ENCODE measurements at places on chromosomes 4 and X.

GRCh38 chrX:3191796-3192195 is 150.5 kb downstream of the ARSF start:
- H3K4me1 ChIP-seq: no peaks in the 10 kb centered on the region
- no peak overlapping the region for H3K27ac ChIP-seq
- no peaks in the 10 kb centered on the region for H3K36me3 ChIP-seq

- no peak for DNase-seq
- no peaks in the 10 kb centered on the region for H3K36me3 ChIP-seq
- H3K27me3 ChIP-seq: no peaks in the 10 kb centered on the region
- H3K4me3 ChIP-seq: no peak overlapping the region
Measured at GRCh38 chrX:114038358-114038757, 545.5 kb upstream of the HTR2C start.

- H3K36me3 ChIP-seq: no peaks in the 10 kb centered on the region
- no peak overlapping the region for H3K27ac ChIP-seq
- no peaks in the 10 kb centered on the region for H3K27me3 ChIP-seq
- no peak overlapping the region for H3K4me3 ChIP-seq
- H3K4me1 ChIP-seq: no peaks in the 10 kb centered on the region
- no peak for DNase-seq
Measured at GRCh38 chr4:81335122-81335912, 120.3 kb upstream of the PRKG2 start.

DNA sequence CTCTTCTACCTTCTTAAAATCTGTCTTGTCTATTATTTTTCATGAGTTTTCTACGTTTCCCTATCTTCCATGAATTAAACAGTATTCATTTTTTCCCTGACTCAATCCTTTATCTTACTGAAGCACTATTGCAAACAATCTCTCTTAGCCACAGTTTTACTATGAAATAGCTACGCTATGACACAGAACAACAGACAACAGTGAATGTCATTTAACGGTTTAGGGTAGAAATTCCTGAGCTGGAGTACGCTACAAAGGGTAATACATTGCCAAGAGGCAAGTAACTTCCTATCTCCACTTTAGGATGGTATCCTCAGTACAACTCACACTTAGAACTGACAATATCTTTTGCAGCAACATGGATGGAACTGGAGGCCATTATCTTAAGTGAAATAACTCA is 552.6 kb downstream of the INPP4B start:
- H3K36me3 ChIP-seq: no peaks in the 10 kb centered on the region
- H3K4me1 ChIP-seq: no peaks in the 10 kb centered on the region
- no peak overlapping the region for H3K4me3 ChIP-seq
- H3K27ac ChIP-seq: no peak overlapping the region
- DNase-seq: no peak

DNA sequence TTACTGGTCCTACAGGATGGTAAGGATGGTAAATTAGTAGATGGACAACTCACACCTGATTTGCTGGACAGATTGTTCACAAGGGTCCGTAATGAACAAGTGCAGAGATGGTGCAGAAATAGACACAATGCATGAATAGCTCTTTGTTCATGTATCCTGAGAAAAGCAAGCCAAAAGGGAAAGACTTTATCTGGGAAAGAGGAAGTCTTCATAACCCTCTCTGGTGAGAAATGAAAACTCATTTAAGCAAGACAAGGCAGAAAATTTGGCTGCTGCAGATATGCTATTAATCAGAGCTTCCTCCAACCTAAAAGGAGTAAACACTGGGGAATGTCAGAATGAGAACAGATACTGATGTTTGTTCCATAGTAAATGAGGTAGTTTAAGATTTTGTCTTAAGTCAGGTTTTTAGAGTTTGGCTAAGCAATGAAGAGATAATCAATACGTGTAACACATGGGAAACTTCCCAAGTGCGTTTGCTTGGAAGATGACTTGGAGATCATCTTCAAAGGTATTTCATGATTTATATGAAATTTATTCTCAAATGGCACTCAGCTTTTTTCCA is 152.4 kb upstream of the BMPR1B start:
- no peak for DNase-seq
- H3K4me1 ChIP-seq: no peaks in the 10 kb centered on the region
- no peaks in the 10 kb centered on the region for H3K27me3 ChIP-seq

- H3K27me3 ChIP-seq: peaks cover 78% of the 10 kb centered on the region
- H3K27ac ChIP-seq: no peak overlapping the region
- no peaks in the 10 kb centered on the region for H3K36me3 ChIP-seq
- no peak overlapping the region for H3K4me3 ChIP-seq
Measured at GRCh38 chr4:173536808-173537429, 6.9 kb upstream of the HAND2 start.

Measured in natural killer cell (primary cell).